ENCODE measurements at places on chromosomes 1 and 21.

- no peak for DNase-seq
These were observed 70.6 kb upstream of the CNTN2 start for GRCh38 chr1:204972426-204972825.

- DNase-seq: no peak
These were observed 82.9 kb downstream of the NGF start for GRCh38 chr1:115255154-115255553.

DNA sequence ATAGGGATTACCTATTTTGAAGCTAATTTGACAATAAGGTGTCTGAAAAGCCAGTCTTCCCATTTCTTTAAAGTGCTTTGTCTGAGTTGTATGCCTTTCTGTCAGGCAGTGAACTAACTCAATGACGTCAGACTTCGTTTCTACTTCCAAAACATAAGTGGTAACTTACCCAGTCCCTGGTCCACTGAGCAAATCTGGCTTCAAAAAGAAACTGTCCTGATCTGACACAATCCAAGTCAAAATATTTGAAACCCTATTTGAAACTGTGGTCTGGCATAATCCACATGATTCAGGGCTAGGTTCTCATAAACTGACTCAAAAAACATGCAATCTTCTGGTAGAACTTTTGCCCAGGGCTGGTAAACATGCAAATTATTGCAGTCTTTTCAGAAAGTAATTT is 34.0 kb downstream of the DIRAS3 start:
- no peak for DNase-seq

GRCh38 chr21:34824314-34824713 is 155.5 kb downstream of the CLIC6 start:
- DNase-seq: no peak

GRCh38 chr1:77534456-77534855 is 148.0 kb downstream of the ZZZ3 start:
- no peak for DNase-seq

GRCh38 chr1:145960468-145961108 is 2.8 kb upstream of the LIX1L start:
- peak; percentile 94 for DNase-seq

DNA sequence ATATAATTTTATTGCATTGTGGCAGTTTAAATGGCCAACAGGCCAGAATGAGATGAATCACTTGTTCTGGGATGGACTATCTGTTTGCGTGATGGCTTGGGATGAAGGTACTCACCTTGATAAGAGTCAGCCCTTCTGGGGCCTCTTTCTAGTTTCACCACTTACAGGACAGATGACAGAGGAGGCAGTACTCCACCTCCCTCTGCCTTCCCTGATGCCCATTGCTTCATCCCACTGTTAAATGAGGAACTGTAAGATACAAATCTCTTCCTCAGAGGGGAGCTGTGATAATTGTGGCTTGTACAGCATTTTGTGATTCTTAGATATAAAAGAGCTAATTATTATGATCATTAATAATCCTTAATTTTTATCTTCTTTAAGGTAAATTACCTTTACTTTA is 3.7 kb upstream of the TCHH start:
- no peak for DNase-seq

- DNase-seq: peak; percentile 53
These were observed 5.8 kb upstream of the FNBP1L start for GRCh38 chr1:93442008-93442666.

- DNase-seq: no peak
These were observed 96.5 kb upstream of the CD34 start for GRCh38 chr1:208007319-208007937.

DNA sequence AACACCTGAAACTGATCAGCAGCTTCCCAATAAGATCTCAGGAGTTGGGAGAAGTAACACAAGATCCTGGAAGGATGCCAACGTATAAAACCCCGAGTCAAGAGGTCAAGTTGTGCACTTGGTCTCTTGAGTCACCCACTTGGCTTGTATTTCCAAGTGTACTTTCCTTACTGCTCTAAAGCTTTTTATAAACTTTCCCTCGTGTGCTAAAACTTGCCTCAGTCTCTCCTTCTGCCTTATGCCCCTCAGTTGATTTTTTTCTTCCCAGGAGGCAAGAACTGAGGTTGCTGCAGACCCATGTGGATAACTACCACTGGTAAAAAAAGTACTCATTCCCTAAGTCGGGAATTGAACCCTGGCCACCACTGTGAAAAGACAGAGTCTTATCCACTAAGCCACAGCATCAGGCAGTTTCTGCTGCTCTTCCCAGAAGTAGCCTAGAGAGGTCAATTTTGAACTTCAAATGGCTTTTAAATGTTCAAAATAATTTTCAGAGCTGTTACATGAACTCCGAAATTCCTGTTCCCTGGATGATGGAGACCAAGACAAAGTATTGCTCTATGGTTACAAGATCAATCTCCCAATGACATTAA is 28.9 kb downstream of the ITLN2 start:
- no peak for DNase-seq

DNA sequence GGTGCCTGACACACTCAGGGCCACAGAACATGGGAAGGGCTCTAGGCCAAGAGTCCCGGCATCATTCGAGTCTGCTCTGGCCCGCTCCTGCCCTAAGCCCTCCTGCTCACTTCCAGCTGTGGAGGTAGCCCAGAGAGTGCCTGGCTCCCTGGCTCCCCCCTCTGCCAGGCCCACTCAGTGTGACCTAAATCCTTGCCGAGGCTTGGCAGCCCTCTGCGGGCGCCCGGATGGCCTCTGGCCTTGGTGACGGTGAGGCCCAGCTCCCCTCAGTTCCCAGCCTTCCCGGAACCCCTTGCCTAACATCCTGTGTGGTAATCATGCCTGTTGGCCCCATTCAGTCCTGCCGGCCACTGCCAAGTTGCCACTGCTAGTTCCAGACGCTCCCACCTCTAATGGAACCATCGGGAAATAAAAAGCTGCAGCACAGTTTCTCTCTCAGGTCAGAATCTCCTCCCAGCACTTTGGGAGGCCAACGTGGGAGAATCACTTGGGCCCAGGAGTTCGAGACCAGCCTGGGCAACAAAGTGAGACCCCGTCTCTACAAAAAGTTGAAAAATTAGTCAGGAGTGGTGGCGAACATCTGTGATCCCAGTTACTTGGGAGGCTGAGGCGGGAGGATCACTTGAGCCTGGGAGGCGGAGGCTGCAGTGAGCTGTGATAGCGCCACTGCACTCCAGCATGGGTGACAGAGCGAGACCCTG is 1.2 kb upstream of the H6PD start:
- DNase-seq: no peak

DNA sequence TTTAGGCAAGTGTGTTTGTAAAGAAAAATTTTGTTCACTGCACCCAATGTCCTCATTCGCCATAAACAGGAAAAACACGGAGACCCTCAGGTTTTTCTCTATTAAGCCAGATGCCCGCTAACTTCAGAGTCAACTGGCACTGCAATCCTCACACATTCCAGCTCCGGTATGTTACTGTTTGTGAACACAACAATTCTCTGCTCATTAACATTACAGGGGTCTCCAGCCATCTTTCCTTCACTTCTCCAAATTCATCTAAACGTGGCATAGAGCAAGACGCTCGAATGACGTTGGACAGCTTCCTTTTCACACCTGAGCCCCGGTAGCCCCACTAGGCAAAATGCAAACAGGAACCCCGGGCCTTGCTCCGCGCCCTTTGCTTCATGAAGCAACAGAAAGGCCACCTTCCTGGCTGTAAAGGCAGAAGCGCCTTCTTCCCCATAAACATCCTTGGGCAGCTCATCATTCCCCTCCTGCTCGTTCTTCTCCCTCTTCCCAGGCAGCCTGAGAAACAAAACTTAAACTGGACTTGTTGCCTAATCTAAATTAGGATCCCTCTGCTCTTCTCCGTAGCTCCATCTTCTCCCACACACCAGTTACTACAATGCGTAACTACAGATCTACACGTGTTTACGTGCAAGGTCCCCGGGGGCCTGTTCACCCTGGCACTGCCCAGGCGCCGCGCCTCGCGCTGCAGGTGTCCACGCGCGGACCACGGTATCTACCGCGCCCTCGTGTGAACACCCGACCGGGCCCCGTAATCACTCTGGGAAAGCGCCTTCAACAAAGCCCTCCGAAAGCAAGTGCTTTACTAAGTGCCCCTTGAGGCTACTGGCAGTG is 1.2 kb downstream of the LBR start:
- DNase-seq: peak; percentile 75
